Fibroblast of villous mesenchyme (primary cell): ENCODE measurements at places on chromosomes 12 and 14. TPM values are rescaled to one million over a fixed set of nuclear protein-coding genes. Genes with fewer than 3 reads are reported as not detected.

- DNase-seq, result peak; percentile 46
These were observed 214.3 kb upstream of the PDE3A start for GRCh38 chr12:20154052-20154451.

- DNase-seq, result peak; percentile 93
These were observed 56.4 kb downstream of the PITPNM2 start for GRCh38 chr12:123094349-123095077.

GRCh38 chr12:461425-461824 lies 1.7 kb downstream of the B4GALNT3 start:
- DNase-seq, result no peak

GRCh38 chr12:45613855-45614254 lies 115.7 kb upstream of the ARID2 start:
- DNase-seq, result no peak

- no peak for DNase-seq
These were observed 7.5 kb downstream of the RIMBP2 start for GRCh38 chr12:130708648-130709047.

Gene PMEL
- 1.3 TPM in 2 replicates for total RNA-seq
